Activated naive CD4-positive, alpha-beta T cell treated with Interleukin-2 at 50 U/mL for 16 hours (primary cell): ENCODE measurements at places on chromosomes 16 and 17.

- DNase-seq, result no peak
These were observed 2.1 kb upstream of the CUEDC1 start for GRCh38 chr17:57957120-57957850.

- no peak for DNase-seq
These were observed 193.9 kb downstream of the SPECC1 start for GRCh38 chr17:20203018-20203417.

DNA sequence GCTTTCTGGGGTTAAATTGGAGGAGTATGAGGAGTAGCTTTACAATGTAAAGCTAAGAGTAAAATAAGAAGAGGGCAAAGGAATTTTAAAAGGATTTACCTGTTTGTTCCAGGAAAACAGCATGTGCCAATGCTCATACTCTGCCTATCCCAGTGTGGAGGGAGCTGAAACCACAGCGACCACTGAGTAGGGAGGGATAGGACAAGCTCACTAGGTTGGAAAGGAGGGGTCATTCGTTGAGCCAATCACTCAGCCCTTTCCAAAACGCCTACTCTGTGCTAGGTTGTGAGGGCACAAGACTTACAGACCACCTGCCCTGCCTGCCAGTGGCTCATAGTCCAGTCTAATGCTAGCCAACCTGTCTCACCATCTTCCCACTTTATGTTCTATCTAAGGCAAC lies 1.1 kb upstream of the DNAJC7 start:
- no peak for DNase-seq

- DNase-seq, result no peak
These were observed 6.5 kb upstream of the ZNF469 start for GRCh38 chr16:88375996-88376834.

- DNase-seq, result no peak
These were observed 204.6 kb downstream of the STX8 start for GRCh38 chr17:9371019-9371418.

DNA sequence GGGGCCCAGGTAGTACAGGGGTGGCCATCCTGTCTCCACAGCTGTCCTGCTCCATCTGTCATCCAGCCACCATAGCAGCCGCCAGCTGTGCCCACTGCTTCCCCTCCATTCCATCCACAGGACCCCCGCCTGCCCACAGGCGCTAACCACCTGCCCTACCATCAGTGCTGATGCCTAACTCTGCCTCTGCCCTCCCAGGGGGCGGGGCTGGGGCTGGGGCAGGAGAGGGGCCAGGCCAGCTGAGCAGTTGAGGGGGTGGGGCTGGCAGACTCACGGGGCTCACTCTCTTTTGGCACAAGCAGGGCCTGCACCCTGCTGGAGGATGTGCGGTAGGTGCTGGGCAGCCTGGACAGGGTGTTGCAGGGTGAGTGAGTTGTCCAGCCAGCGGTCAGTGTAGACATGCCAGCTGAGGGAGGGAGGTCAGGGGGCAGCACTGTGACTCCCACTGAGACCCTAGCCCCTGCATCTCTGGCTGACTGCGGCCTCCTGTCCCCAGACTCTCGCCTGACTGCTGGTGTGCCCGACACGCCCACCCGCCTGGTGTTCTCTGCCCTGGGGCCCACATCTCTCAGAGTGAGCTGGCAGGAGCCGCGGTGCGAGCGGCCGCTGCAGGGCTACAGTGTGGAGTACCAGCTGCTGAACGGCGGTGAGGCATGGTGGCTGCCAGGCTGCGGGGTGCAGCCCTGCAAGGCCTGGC lies 9.6 kb downstream of the GALK1 start:
- no peak for DNase-seq

- no peak for DNase-seq
These were observed 9.2 kb upstream of the SSTR2 start for GRCh38 chr17:73155410-73156165.

GRCh38 chr16:12449795-12450194 lies 353.9 kb downstream of the CPPED1 start:
- peak; percentile 11 for DNase-seq

DNA sequence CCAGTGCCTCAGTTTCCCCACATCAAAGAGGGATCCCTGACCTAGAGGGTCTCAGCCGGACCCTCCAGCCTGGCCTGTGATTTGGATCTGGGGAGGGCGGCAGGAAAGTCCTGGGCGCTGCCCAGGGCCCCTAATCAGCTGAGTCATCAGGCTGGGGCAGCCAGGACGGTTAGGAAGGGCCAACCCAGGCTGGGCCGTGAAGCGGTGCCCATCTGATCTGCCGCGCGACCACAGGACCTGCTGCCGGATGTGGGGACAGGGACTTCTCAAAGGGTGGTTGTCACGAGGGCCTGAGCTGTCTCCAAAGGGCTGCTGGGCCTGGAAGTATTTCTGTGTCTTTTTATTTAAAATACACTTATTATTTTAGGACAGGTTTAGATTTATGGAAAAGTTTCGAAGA lies 4.4 kb downstream of the TPSAB1 start:
- DNase-seq, result no peak

DNA sequence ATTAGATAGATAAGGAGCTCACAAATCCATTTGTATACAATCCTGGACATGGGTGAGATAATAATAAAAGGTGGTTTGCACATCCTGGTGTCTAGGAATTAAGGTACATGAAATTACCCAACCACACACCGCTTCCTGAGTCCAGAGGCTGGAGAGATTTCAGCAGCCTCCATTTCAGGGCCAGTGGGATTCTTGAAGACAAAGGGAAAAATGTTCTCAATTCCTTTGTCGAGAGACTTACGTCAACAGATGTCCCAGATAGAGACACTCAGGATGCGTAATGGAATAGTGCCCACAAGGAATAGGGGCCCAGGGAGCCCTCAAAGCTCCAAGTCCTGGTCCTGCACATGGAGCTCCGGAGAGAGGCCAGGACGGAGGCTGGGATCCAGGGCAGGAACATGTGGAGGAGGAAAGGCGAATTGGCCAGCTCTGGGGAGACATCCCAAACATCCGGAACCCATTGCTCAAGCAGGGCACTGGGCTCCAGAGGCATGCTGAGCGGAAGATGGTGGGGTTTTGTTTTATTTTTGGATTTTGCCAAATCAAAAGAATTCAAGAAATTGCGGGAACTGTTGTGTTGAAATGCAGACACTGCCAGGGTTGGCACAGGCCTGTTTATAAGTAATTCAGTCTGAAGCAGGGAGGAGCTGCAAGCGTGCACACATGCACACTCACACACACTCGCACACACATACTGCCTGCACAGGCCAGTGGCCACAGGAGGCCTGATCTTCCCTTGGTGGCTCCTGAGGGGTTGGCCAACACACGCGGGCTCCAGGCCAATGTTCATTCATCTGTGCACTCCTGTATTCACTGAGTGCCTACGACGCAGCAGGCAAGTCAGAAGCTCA lies 97.2 kb downstream of the NOG start:
- no peak for DNase-seq

DNA sequence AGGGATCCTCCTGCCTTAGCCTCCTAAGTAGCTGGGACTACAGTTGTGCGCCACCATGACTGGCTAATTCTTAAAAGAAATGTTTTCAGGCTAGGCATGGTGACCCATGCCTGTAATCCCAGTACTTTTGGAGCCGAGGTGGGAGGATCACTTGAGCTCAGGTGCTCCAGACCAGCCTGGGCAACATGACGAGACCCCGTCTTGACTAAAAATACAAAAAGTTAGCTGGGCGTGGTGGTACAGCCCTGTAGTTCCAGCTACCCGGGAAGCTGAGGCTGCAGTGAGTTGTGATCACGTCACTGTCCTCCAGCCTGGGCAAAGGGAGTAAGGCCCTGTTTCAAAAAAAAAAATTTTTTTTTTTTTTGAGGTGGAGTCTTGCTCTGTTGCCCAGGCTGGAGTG lies 173.1 kb downstream of the SEC14L1 start:
- DNase-seq, result no peak

DNA sequence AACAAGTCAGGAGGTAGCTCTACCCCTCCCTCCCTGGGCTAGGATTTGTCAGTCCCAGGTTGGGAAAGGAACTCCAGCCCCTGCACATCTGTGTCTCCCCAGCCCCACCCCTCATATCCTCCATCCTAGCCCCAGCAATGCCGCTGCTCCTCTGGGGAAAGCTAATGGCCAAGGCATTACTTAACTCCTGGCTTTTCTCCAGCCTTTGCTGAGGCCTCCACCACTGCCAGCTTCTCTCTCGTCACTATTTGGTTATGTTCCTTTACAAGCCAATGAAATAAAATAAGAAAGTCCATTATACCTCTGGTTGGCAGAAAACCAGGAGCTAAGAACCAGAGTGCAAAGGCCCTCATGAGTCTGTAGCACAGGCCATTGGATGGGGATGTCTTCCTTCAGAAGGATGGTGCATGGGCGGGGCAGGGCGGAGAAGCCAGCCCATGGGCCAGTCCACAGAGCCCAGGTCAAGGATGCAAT lies 171.0 kb downstream of the CCDC182 start:
- DNase-seq, result no peak

DNA sequence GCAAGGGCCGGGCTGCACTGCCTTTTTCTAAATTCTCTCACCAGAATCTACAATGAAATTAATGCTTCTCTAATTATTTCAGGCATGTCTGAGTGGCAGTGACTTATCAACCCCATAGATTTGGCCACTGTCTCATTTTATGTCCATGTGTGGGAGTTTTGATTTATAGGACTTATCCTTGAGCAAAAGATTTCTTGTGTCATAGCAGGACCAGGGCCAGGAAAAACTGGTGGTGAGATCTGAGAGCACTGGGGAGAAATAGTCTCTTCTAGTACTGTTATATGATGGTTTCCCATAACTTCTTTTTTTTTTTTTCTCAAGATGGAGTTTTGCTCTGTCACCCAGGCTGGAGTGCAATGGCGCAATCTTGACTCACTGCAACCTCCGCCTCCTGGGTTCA lies 1.5 kb upstream of the KRT23 start:
- no peak for DNase-seq

GRCh38 chr16:87850009-87851006 lies 19.0 kb downstream of the SLC7A5 start:
- DNase-seq, result peak; percentile 74

- DNase-seq, result no peak
These were observed 88.3 kb upstream of the CCL1 start for GRCh38 chr17:34451313-34451712.

GRCh38 chr16:85851034-85851785 lies 47.8 kb upstream of the IRF8 start:
- DNase-seq, result no peak

DNA sequence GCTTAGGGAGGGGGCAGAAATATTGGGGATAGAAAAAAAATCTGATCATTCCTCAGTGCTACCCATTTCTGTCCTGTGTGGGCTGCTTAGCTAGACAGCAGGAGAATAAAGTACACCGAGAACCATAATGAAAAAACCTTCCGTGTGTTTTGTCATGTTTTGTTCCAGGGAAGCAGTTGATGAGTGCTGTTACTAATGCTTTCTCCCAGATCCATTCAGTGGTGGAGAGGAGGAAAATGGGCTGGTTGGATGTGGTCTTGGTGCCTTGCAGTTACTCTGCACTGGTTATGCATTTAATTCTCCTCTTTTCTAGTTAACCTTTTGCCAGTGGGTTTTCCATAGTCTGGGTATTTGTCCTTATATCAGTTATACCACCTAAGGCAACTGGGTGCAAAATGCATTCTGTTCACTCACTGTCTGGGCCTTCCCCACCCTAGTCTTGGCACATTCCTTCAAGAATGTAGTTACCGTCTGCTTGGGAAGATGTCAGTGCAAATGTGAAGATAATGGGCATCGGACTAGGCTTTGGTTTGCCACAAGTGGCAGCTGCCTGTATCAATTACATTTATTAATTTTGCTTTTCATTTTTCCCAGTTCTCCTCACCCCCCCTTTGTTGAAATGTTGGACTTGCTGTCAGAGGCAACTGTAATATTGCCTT lies 9.3 kb upstream of the TBKBP1 start:
- DNase-seq, result no peak

DNA sequence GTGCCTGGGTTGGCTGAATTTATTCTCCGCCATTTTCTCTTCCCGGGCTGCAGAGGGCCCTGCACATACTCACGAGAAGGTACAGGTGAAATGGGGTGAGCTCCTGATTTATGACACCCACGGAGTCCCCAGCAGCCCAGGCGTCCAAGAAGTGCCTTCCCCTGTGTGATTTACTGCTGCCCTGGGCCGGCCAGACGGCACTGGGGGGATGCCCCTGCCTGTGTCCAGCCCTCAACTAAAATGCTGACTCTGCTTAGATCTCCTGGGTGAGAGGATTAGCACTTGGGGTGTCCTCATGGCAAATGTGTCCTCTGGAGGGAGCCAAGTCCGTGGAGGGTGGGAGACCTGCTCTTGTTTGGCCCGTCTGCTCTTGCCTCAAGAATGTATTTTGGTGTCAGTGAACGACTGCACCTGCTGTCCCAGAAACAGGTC lies 132.4 kb downstream of the MAF start:
- no peak for DNase-seq

- no peak for DNase-seq
These were observed 11.1 kb downstream of the PMM2 start for GRCh38 chr16:8808613-8809353.

DNA sequence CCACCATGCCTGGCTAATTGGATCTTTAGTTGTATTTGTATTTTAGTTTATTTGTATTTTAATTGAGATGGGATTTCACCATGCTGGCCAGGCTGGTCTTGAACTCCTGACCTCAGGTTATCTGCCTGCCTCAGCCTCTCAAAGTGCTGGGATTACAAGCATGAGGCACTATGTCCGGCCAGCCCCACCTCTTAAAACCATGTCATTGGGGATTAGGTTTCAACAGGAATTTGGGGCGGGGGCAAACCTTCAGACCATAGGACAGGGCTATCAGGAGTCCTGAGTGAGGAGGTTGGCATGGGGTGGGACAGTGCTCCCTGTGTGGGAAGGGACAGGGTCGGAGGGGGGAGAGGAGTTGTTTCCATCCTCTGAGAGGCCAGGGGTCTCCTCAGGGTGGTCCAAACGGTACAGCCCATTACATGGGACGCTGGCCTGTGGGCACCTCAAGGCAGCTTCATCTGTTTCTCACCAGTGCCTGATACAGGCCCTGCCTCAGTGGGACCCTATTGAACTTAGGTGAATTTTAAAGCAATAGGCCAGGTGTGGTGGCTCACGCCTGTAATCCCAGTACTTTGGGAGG lies 21.6 kb downstream of the GAA start:
- no peak for DNase-seq

DNA sequence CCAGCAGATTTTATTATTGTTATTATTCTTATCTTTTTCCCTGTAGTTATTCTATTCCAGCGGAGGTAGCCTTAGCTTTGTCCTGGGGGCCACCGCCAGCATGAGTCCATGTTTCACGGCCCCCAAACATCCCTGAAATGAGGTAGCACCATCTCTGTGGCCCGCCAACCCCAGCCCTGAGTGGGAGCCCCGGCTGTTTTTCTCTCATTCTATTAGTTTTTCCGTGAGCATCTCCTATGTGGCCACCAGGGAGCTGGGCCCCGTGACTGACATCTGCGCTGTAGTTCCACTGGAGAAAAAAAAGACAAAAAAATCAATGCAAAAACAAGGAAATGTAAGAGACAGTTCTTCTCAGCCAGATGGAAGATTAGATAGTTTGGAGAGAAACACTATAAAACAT lies 43.5 kb upstream of the IL34 start:
- no peak for DNase-seq

DNA sequence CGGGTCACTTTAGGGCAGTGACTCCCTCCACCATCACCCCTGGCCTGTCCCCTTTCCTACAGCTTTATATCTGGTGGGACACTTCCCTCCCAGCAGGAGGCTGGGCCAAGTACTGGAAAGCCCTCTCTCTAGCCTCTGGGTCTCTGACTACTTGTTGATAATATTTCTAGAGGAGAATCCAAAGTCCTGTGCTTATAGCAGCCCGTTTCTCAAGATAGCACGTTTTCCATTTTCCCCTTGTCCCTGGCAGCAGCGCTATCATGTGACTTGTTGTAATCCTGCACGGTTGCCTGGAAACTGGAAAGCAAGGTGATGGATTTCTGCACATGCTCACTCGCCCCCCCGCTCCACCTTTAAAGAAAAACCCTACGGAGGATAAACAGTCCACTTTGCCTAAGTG lies 3.3 kb upstream of the AXIN2 start:
- no peak for DNase-seq
